ENCODE measurements at places on chromosomes 7 and 10.

DNA sequence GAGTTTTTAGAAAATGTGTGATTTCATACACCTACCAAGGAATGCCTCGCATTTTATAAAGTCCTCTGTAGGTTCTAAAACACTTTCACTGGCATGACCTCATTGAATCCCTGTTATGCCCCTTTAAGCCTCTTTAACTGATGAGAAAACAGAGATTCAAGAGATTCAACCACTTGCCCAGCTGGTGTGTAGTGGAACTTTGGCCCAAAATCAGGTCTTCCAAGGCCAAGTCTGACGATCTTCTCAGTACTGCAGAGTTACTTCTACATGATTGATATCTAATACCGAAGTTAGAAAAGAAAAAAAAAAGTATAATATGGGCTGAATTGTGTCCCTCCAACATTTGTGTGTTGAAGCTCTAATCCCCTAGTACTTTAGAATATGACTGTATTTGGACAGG is 202.0 kb downstream of the WDR11 start:
- DNase-seq = no peak

- no peak for DNase-seq
These were observed 7.8 kb downstream of the LIPF start for GRCh38 chr10:88672041-88672440.

- no peak for DNase-seq
These were observed 114.3 kb upstream of the ZNF438 start for GRCh38 chr10:31145986-31146385.

DNA sequence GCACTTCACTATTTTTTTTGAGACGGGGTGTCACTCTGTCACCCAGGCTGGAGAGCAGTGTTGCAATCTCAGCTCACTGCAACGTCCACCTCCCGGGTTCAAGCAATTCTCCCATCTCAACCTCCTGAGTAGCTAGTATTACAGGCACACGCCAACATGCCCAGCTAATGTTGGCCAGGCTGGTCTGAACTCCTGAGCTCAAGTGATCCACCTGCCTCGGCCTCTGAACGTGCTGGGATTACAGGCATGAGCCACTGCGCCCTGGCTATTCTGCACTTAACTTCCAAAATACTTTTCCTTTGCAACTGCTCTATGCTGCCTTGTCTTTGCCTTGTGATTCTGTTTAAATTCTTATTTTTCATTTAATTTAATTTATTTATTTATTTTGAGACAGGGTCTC is 67.0 kb upstream of the ZNF479 start:
- no peak for DNase-seq

DNA sequence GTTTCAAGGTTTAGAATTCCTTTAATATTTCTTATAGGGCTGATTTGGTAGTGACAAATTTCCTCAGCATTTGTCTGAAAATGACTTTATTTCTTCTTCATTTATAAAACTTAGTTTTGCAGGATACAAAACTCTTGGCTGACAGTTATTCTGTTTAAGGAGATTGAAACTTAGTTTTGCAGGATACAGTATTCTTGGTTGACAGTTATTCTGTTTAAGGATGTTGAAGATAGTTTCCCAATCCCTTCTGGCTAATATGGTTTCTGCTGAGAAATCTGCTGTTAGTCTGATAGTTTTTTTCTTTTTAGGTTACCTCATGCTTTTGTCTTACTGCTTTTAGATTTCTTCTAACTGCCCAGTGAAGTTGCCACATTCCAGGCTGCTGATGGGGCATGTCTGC is 186.8 kb downstream of the ITGB1 start:
- no peak for DNase-seq

DNA sequence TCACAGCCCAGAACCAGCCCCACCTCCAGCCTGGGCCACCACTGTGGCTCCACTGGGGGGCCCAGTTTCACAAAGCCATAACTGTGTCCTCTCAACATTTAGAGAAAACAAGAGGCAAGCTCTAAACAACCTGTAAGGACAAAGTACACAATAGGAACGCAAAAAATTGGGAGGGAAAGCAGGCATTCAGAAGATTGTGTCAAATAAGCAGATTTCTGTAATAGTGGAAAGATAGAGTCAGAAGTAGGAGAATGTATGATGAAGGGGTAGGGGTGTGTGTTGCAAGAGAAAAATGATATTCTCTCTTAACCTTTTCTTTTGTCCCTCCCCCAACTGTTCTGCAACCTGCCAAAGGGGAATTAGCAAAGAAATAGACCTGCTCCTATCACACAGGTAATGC is 449.9 kb upstream of the NPVF start:
- no peak for DNase-seq

DNA sequence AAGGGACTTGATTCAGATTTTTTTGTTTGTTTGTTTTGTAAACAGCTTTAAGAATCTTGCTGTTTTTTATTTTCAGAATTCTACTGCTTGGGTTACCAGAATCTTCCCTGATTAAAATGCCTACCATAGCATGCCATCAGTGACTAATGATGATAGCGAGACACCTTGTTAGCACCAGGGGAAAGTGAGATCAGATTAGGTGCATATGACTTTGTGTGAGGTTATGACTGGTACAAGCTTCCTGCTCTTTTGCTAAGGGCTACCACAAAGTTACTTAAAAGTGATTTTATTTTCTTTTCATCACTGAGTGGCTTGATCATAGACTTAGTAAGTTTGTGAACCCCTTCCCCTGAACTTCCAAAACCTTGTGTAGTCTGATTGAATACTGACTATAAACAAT is 93.5 kb downstream of the SND1 start:
- DNase-seq = no peak

Measured in CD4-positive, alpha-beta T cell (primary cell).